ENCODE measurements at places on chromosomes 4 and X. TPM values are rescaled to one million over a fixed set of nuclear protein-coding genes. Genes with fewer than 3 reads are reported as not detected.

DNA sequence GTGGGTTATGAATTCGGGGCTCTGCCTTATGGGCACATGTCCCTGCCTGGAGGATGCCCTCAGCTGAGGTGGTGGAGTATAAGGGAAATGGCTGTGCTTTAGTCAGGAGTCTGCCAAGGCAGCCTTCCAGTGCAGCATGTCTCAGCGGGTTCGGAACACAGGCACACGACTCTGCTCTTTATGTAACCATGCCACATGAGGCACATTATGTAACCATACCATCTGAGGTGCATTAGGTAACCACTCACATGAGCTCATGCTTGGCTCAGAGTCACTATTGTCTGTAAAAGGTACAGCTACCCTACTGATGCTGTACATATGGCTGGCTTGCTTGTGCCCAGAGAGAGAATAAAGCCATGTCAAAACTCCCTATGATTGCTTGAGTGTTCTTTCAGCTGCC, 723.6 kb downstream of the TRAM1L1 start:
- no peak for DNase-seq

The KLB gene
- 0.09 TPM for polyA plus RNA-seq

DNA sequence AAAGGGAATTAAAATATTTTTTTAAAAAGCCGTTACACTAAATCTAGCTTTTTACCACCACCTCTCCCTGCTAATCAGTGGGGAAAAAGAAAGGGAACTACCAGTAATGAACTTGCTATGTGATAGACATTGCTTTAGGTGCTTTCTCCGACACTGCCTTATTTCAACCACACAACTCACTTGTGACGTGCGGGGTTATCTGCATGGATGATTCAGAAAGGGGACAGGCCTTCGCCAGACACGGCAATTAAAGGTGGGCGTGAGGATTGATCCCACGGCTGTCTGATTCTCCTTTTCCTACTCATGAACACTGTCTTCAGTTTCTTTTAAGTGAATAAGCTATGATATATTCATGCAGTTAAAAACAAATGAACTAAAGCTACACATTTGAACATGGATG, 882 bp upstream of the CXCR3 start:
- DNase-seq = no peak

DNA sequence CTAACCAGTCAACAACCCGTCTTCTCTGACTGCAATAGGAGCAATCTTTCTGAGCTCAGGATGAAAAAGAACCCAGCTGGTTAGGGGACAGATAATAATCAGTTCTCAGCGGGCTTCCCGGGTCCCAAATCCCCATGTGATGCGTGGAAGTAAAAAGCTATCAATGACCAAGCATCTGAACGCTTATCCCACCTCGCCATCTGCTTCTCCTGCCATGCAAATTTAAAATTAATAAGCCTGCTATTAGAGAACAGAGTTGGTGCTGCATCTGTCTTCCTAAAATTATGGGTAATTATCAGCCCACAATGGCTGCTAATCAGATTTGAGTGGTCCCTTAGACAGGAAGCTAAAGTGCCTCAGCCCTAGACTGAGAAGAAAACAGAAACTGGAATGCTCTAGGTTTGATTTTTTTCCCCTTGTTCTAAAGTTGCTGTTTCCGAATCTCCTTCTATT, 37.5 kb downstream of the AFAP1 start:
- no peak for DNase-seq

GRCh38 chr4:16212138-16212782, 14.0 kb downstream of the TAPT1 start:
- no peak for DNase-seq

- no peak for DNase-seq
Observed at GRCh38 chrX:132077414-132077813, 50.4 kb downstream of the FRMD7 start.

- no peak for DNase-seq
Observed at GRCh38 chr4:170691168-170691567, 601.4 kb upstream of the AADAT start.

GRCh38 chr4:85675076-85676049, 200.4 kb downstream of the ARHGAP24 start:
- DNase-seq = no peak

The DUSP21 gene
- polyA plus RNA-seq = not detected

DNA sequence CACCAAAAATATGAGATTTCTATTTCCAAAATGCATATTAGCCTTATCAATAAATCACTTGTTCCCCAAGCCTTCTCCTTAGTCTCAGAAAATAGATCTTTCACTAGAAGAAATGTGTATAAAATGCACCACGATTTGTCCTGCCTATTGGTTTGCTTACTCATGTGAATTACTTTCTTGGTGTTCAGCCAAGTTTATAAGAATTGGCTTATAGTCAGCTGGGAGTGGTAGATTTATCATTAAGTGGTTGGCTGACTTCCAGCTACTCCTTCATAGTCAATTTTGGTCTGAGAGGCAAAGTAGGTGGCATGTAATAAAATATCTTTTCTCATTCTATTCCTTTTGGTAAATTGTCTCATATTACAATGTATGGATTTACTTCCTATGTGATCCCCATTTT, 1.3 kb downstream of the SULT1E1 start:
- no peak for DNase-seq

DNA sequence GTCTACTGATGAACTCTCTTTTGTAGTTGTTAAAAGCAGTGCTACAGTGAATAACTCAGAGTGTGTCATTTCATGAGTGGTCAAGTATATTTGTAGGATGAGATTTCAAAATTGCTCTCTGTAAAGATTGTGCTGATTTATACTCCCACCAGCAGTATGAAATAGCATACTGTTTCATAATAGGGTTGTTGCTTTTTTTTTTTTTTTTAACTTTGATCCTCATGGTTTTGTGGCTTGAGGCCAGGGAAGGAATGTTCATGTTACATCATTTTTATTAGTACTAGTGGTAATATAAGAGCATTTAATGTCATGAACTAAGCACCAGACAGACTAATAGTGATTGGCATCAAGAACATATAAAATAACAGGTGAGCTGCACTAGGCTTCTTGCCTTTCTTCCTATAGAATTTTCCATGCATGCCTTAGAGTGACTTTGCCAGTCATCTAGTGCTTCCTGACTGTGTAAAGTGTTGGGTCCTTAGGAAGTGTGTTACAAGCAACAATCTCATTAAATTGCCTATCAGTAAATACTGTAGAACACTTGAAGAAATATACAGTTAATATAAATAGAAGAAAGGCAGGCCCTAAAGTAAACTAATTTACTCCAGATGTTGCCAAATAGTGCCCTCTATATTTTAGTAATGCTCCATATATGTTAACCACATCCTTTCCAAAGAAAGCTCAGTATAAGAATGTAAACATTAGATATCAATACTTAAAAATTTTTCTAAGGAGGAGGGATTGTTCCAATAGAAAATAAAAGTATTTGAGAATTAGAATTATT, 38.6 kb upstream of the MSMO1 start:
- no peak for DNase-seq

The PCYT1B gene
- polyA plus RNA-seq = 2.0 TPM

- no peak for DNase-seq
Observed at GRCh38 chr4:9143421-9144080, 26.7 kb upstream of the FAM90A26 start.

DNA sequence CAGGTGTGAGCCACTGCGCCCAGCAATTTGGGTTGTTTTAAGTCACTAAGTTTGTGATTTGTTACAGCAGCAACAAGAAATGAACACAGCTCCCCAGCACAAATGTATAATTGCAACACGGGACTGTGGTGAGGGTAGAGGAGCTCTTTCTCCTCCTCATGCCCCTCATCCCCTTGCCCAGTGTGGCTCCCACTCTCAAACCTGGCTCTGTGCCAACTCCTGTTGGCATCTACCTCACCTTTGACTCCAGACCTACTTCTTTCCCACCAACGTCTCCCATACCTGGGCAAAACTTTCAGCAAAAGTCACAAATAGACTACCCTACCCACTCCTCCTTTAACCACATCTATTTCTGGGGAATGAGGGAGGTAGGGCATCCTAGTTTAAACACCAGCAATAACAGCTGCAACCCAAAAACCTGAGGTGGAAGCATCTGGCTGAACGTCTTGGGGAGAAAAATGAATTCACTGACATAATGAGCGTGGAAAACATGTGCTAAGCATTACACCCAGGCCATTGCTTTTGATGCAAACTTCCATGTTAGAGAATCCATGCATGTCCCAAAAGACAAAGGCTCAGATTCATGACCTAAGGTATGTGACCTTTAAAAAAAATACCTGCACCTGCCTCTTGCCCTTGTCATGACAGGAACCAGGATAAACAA, 19.2 kb downstream of the LNX1 start:
- DNase-seq = no peak

DNA sequence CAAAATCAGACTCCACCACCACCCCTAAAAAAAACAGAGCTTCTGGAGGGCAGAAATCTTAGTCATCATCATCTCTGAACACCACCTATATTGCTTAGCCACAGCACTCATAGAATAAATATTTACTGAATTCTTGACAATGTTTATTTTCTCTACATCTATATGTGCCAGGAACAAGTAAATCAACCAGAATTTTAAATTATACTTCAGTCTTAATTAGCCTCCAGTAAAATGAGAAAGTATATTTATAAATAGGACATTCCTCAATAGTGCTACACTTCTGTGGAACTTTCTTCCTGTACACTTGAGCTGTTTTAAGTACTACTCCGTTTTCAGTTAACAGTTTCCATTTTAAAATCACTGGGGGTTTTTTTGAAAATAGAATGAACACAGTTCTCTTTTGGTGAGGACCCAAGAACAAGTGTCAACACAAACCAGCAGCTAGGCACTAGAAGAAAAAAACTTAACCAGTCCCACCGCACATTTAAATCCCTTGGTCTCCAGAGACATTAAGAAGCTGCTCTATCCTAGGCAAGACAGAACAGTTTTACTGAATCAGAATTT, 25.5 kb downstream of the SMIM14 start:
- no peak for DNase-seq

DNA sequence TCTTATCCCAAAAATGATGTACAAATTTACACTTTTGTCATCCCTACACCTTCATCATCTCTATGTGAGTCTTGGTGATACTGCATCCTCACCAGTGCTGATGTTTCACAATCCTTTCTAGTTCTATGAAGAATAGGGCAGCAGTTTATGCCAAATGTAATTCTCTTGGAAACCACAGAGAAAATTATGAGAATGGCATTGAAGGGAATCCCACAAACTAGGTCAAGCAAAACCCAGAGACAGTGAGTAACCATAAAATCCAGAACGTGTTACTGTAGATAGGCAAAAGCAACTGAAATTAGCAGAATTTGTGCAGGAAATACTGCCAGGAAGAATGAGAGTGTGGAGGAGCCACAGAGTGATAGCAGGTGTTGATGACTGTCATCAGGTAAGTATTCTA, 24.5 kb downstream of the IL15 start:
- no peak for DNase-seq

GRCh38 chr4:76208005-76208765, 5.4 kb downstream of the SCARB2 start:
- DNase-seq = no peak

The RAB9B gene
- polyA plus RNA-seq = 35.1 TPM

DNA sequence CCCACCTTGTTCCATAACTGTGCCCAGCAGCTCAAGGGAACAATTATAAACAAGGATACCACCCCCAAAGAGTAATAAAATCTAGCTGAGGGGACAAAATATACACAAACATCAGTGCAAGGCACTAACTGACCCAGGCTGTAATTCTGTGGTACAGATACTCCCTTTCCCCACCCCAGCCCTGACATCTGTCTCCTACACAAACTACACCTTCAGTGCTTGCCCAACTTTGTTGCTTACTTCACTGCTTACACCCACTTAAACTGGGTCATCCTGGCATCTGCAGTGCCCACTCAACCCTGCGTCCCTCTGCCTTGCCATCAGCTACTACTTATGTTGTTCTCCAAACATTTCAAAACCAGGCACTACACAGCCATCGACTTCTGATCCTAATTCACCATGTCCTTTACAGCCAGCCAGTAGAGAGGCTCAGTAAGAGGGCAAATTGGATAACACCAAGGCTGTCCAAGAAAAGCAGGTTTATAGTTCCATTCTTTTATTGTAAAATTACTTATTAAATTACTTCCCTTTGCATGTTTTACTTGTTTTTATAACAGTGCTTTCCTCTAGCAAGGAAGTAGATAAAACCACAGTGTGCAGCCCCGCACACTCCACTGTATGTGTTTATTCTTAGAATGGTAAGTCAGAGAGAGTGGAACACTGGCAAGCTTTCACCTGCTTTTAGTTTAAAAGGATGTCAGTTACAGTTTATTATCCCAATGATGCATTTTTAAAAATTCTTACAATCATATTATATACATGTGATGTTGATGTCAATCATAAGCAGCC, 149.6 kb downstream of the INPP4B start:
- no peak for DNase-seq

DNA sequence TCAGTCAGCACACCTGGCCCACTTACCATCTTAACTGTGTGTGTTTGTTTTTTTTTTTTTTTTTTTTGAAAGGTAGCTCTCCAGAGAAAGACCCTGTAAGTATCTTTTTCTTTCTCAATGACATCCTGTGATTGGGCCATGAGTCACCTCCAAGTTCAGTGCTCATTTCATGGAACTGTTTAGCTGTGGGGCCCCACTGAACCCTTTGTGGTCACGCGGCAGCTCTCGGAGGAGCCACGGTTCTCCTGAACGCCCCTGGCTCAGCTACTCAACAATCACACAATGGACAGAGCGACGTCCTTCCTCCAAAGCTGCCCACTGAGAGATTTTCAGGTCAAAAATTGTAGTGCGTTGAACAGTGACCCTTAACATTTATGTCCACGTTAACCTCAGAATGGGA, 14.2 kb upstream of the IL3RA start:
- no peak for DNase-seq

GRCh38 chr4:1727117-1728031, 6.1 kb downstream of the TACC3 start:
- no peak for DNase-seq

The CYTL1 gene
- polyA plus RNA-seq = 6.4 TPM

GRCh38 chrX:48472851-48473703, 2.9 kb upstream of the FTSJ1 start:
- DNase-seq = no peak

The SAGE1 gene
- not detected for polyA plus RNA-seq

The PSAPL1 gene
- not detected for polyA plus RNA-seq

GRCh38 chr4:24867766-24868296, 45.0 kb downstream of the CCDC149 start:
- DNase-seq = no peak

GRCh38 chr4:108360754-108361445, 192.2 kb upstream of the LEF1 start:
- DNase-seq = no peak

The WAS gene
- 2.7 TPM for polyA plus RNA-seq

Data from forelimb muscle (tissue), 1 donor.